ENCODE measurements at places on chromosomes 12 and 14.

DNA sequence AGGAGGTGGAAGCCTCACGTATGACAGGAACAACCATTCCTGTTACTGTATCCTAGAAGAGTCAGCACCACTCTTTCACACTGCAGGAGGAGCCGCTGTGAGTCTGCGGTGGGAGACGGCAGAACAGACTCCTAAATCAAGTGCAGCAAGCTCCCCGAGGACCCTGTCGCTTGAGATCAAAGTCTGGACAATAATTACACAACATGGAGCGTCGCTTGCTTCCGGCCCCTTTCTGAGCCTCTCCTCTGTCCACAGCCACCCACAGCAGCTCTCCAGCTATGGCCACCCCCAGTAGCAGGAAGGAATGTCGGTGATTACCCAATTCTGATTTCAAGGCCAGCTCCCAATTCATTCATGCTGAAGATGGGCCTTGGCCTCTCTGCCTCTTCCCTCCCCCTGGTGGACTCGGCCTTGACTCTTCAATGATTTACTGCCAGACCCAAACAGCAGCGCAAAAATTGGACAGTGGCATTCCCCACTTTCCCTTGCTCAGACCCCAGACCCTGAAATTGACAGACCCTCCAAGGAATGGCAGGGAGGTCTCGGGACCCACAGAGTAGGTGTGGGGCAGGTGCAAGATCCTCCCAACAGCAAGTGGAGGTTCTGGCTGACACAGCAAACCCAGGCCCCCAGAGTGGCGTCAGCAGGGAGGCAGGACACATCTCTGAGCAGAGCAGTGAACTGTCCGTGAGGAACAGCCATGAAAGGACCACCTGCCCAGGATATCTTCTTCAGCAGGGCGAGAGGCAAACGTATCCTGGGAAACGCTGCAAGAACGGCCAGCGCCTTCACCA, 272.7 kb upstream of the DIO3 start:
- DNase-seq, result no peak

- DNase-seq, result no peak
Measured at GRCh38 chr12:1147821-1148220, 156.8 kb downstream of the ERC1 start.

- no peak for DNase-seq
Measured at GRCh38 chr14:61268812-61269211, 12.3 kb downstream of the TMEM30B start.

DNA sequence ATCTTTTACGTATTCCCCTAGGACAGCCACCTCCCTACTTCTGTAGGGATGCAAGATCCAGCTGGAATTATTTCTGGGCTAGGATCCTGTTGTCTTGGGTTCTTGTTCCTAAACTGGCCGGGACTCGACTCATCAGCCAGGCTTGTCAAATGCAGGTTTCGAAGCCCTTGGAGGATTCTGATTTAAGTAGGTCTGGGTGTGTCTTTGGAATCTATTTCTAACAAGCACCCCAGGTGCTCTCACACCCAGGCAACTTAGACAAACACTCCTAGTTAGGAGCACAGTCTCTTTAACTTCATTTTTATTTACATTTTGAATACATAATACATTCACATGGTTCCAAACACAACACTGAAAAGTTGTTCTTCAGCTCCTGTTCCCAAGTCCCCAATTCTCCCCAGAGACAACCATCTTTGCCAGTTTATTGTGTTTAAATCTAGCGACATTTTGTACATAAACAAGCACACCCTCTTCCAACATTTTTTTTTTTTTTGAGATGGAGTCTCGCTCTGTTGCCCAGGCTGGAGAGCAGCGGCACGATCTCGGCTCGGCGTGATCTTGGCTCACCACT, 20.9 kb downstream of the MORN3 start:
- no peak for DNase-seq

DNA sequence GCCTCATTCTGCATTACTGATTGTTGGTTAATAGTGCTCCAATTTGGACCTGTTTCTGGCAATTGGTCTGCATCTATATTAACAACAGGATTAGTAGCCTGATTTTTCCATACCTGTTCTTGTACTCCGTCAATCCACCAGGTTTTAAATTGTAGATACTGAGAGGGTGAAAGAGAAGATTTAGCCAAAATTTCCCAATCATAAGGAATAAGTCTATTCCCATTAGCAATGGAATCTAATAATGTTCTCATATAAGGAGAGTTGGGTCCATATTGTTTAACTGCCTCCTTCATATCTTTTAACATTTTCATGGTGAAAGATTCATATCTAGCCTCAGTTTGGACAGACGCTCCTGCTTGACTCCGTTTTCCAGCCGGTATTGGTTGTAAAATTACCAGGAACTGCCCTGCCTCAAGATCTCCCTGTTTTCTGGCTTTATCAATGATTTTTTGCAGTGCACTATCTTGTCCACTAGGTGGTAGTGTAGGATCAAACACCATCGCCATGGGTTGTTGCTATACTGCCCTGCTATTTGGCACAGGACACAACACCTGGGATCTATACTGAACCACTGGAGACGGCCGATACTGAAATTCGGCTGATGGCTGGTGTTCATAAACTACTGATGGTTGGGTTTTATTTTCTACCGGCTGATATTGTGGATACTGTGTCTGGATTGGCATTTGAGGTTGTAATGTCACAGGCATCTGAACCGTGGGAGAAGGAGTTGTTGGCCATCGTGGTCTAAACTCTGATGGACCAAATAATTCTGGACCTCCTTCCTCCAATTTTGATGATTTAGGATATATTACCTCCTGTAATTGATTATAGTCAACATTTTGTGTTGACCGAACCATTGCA, 25.2 kb downstream of the DHRS4L2 start:
- DNase-seq, result peak; percentile 4

- no peak for DNase-seq
Measured at GRCh38 chr12:132194556-132194955, 50.3 kb downstream of the NOC4L start.

GRCh38 chr12:98738002-98738401, 92.9 kb downstream of the APAF1 start:
- no peak for DNase-seq
